H7 (cell line): ENCODE measurements at places on chromosomes 11 and 22.

- no peak for DNase-seq
These were observed 92.7 kb downstream of the FDX1 start for GRCh38 chr11:110522471-110522870.

- no peak for DNase-seq
These were observed 16.0 kb downstream of the TMEM123 start for GRCh38 chr11:102436561-102436960.

DNA sequence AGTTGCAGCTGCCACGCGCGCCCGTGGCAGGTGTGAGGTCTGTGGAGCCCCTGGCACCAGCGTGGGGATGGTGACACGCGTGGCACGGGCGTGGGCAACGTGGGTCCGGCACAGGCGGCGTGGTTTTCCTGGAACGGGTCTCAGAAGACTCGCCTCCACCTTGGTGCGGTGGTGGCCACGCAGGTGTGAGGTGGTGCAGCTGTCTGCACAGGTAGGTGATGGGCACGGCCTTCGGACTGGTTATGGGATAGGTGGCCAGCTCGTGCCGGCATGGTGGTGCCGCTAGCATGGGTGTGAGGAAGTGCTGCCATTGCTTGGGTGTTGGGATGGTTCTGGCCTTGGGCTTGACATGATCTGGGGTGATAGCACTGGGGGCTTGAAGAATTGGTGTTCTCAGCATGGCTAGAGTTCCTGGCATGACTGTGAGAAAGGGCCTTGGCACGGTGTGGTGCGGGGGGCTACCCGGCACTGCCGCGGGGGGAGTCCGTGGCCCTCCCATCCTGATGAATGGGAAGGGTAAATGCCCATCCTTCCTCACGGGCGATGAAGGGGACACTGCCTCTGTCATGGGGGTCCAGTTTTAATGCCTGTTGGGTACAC lies 531 bp downstream of the DAGLA start:
- DNase-seq: no peak

DNA sequence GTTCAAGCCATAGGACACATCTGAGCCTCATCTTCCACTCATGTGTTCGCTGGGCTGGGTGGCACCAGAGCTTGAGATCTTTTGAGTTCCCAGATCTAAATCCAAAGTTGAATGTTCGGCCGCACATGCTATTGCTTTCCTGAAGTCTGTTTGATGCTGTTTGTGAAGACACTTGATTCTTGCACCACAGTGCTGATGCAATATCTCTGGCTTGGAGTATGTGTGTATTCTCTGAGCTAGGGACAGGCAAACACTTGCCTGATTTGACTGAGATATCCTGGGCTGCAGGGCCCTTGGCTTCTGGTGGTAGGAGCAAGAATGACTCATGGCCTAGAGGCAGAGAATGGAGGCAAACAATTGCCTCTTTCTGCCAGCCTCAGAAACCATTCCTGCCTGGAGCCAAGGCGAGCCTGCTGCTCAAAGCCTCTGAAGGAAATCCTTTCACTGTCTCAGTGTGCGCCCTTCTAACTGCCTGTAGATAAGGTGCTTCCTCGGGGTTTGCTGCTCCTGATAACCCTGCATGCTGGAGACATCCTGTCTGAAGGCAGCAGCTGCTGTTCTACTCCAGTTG lies 73.0 kb downstream of the CYB5R2 start:
- DNase-seq: no peak

- DNase-seq: no peak
These were observed 71.5 kb downstream of the SIK3 start for GRCh38 chr11:117026593-117027330.

GRCh38 chr22:26561756-26562417 lies 28.0 kb downstream of the TPST2 start:
- no peak for DNase-seq
